Stimulated activated CD4-positive, alpha-beta T cell treated with anti-CD3 and anti-CD28 coated beads, Interleukin-15, amount 100 ng/mL, for 24 hours (primary cell): ENCODE measurements at places on chromosomes 6 and 20.
A peak's percentile ranks its signal among the peaks of the same experiment; 100 is the strongest.

GRCh38 chr6:168045141-168045691, 33.8 kb downstream of the FRMD1 start:
- DNase-seq: no peak

DNA sequence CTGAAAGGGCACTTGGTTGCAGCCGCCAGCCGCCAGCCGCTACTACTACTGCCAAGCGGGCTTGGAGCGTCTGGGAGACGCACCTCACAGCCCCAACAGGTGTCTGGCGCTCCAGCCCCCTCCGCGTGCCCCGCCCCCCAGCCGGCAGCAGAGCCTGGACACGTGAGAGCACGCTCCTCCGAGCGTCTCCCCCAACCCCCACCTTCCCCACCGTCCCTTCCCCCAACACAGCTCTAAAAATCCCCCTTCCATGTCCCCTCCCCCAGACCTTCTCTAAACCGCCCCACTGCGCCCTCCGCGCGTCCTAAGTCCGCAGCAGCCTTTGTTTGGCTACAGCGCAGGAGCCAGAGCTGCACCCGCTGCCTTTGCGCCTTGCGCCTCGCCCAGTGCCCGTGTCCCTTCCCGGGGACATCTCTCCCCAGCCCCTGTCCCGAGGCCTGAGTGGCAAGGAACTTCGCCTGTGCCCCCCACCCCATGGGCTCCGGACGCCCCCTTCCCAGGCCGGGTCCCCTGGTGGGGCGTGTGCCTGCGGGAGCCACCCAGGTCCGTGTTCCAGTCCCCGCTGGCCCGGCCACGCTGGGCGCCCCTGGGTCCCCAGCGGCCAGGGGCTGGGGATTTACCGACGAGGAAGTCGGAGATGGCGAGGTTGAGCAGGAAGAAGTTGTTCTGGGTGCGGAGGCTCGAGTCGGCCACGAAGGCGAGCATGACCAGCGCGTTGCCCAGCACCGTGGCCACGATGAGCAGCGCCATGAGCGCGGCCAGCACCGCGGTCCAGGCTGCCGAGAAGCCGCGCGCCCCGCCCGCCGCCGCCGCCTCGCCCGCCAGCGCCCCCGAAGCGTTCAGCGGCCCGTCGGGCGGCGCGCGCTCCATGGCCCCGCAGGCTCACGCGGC, 732 bp downstream of the HRH3 start:
- DNase-seq: no peak

- no peak for DNase-seq
Measured at GRCh38 chr6:36247693-36248092, 22.2 kb upstream of the PNPLA1 start.

DNA sequence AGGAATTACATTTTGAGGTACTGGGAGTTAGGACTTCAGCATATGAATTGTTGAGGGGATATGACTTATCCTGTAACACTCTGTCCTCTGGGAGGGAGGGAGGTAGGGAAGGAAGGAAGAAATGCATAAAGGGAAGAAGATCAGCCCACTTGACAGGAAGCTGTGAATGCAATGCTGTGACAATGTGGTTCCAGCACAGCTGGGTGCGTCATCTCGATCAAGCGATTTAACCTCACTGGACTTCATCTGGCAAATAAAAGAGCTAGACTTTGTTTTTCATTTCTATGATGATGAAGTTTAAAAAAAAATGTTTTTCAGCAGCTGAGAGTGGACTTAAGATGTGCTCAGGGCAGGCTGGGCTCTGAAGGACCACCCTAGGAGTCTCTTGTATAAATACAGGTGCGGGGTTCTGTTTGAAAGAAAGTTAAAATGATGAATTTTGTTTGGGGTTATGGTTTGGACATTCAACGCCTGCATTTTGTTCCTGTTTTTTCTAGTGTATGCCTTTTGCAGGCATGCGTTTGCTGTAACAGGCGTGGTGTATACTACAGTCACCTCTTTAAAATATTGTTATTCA, 178.1 kb downstream of the RIMS1 start:
- no peak for DNase-seq

GRCh38 chr20:37970856-37971245, 62.4 kb downstream of the TTI1 start:
- DNase-seq: no peak

GRCh38 chr20:59120919-59121318, 42.7 kb upstream of the ZNF831 start:
- DNase-seq: peak; percentile 13

DNA sequence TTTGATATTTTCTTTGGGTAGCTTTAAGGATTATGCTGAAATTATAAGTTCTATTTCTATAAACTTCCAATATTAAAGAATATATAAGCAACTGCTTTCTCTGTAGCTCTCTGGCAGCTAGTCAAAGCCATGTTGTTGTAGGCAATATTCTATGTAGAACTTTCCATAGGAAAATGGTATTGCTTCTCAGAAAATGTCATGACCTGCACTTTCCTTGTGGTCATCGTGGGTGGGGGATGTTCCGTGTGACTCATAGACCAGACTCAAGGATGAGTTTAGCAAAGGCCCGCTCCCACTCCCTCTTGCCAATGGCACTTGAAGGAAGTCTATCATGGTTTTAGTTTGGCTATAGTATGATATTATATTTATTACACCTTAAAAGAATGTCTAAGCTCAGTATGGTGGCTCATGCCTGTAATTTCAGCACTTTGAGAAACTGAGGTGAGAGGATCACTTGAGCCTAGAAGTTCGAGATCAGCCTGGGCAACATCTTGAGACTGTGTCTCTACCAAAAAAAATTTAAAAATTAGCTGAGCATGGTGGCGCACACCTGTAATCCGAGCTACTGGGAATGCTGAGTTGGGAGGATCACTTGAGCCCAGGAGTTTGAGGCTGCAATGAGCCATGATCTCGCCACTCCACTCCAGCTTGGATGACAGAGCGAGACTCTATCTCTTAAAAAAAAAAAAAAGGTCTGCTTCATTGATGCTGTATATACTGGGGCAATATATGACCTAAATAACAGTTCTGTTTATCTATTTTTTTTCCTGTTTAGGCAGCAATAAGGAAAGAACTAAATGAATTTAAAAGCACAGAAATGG, 36.6 kb upstream of the LTV1 start:
- DNase-seq: peak; percentile 91

GRCh38 chr6:21594416-21595281, 1.1 kb downstream of the SOX4 start:
- peak; percentile 54 for DNase-seq

DNA sequence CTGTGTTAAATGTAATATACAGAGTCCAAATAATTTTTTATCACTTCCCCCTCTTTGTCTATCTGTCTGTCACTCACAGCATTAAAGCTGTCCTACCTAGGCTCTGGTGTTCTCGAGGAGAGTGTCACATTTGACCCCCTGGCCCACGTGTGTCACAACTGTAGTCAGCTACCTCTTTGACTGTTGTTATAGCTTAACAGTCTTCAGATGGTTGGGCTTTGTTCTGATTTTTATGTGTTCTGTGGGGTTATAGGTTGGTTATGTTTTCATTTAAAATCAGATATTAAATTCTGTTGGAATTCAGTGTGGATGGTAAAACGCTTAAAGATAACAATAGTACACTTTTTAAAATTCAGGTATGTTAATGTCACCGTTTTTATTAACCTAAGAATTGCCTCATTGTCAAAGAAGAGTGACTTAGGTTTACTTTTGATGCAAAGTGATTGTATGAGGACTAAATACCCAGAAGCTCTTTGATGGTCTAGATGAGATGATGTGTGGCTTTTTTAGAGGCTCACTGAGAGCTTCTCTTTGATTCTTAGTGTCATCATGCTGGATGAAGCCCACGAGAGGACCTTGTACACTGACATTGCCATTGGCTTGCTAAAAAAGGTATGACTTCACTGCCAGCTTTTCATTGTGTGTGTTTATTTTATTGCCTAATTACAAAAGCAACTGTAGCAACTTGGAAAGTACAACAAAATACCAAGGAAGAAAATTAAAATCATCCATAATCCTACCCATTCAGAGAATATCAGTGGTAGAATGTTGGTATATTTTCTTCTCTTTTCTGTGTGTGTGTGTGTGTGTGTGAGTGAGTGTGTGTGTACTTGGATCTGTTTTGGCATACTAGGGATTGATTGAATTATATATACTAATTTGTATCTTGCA, 29.9 kb downstream of the DHX35 start:
- DNase-seq: no peak

DNA sequence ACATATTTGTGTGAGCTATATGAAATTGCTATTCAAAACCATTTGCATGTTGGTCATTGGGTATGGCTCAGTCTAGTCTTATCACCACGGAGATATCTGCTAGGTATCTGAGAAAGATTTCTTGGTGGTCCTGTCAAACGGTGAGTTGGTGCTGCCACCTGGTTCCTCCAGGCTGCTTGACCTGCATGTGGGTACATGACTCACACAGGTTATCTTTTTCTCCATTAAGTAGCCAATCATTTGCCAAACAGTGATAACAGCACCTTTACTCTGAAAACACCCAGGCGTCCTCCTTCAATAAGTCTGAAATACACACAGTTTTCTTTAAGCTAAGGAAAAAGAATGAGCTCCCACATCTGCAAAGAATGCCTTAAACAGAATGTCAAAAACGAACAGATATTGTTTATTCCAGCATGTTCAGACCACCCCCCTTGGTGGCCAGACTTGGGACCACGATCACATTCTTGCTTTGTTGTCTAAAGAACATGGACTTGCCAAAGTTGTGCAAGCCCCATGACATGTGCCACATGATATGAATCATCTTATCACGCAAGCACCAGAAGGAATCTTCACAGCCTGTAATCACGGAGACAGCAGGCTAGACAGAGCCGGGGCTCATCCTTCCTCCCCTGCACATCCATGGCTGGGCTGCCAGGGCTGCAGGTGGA, 200.7 kb upstream of the THBS2 start:
- DNase-seq: no peak

DNA sequence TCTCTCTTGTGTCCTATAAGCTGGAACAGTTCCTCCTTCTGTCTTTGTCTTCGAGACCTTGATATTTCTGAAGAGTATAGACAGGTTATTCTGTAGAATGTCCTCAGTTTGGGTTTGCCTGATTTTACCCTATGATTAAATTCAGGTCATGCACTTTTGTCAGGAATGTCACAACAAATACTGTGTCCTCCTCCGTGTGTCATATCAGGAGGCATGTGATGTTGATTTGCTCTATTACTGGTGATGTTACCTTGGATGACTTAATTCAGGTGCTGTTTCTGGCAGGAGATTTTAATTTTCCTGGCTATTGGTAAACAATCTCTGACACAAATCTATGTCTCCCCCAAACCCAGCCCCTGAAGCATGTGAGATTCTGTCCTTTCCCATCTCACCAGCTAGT, 33.3 kb upstream of the CHMP4B start:
- no peak for DNase-seq

GRCh38 chr6:5446362-5447075, 185.2 kb downstream of the FARS2 start:
- DNase-seq: no peak

- DNase-seq: no peak
Measured at GRCh38 chr6:113813142-113813541, 44.0 kb upstream of the MARCKS start.
